Mesenteric fat pad (tissue), 1 donor: ENCODE measurements at places on chromosomes 3 and 15. TPM values are rescaled to one million over a fixed set of nuclear protein-coding genes. Genes with fewer than 3 reads are reported as not detected.

DNA sequence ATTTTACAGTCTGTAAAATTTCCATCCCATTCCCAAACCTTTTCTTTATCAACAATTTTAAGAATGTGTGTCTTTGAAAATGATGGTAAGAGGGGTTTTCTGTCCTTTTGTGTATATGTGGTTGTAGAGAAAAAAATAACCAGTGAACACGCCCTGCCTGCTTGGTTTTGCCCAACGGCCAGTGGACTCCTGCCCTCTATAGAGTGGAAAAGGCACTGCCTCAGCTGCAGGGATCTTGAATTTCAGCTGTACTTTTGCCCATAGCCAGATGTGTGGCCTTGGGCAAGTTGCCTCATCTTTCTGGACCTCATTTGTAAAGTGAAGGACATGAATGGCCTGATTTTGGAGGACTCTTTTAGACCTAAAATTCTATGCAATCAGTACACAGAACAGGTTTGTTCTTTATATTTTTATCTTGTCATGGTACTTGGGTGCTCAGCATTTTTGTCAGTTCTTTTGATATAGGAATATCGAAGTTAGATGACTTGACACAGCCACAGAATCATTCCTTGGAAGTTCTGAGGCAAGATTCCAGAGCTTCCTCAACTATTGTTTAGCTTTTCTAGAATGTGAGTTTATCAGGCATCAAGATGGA, 81.0 kb downstream of the CLDN11 start:
- DNase-seq: no peak

DNA sequence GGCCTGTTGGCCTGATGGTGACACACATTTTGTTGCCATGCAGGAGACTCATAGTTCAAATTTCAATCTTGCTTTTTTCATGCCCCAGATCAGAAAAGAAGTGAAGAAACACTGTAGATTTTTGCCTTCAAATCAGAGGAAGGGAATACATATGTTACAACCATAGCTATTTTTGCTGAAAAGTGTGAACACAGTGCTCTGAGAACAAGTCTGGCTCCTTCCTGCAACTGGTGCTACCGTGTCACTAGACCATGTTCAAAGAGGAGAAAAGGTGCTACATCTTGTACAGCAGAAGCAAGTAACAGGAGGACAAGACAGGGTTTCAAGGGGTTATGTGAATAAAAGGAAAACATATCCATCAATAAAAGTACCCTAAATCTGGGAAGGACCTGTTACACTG, 44.6 kb downstream of the CD47 start:
- no peak for DNase-seq

- DNase-seq: no peak
Measured at GRCh38 chr3:185504636-185505035, 5.8 kb upstream of the TMEM41A start.

Gene GOLGA6L10
- total RNA-seq: 0.77 TPM

- no peak for DNase-seq
Measured at GRCh38 chr3:107028626-107029025, 348.6 kb upstream of the CCDC54 start.

- DNase-seq: no peak
Measured at GRCh38 chr3:37132334-37132733, 42.0 kb downstream of the LRRFIP2 start.

DNA sequence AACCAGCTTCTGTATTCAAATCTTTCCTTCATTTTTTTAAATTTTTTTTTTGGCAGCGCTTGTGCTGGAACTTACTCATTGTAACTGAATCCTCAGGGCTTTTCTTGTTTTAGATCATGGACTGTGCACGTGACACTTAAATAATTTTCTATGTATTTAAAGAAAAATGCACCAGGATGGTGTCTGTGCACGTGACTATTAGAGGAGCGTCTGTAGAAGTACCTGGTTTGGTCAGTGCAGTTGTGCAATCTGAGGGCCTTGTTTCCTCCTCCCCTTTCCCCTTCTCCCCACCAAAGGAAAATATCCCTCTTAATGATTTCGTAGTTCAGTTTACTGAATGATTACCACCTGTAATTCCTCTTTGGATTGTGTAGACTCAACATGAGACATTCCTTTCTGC, 31.3 kb downstream of the EDEM1 start:
- no peak for DNase-seq

DNA sequence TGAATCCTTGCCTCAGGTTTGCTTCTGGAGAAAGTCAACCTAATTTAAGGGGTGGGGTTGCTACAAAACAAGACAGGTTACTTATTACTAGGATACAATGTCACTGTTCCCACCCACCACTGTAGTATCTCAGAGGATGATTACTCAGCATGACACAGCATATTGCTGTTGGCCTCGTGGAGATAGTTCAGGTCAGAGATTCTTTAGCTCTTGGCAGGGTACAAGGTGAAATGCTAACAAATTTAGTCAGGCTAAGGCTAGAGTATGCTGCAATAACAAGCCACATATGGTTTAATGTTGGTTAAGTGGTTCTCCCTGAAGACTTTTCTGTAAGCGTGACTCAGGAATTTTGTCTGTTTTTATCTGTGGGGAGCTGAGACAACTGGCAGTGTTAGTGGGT, 161.8 kb downstream of the EDEM1 start:
- DNase-seq: no peak

- no peak for DNase-seq
Measured at GRCh38 chr15:40038275-40038637, 725 bp downstream of the SRP14 start.

- no peak for DNase-seq
Measured at GRCh38 chr3:65402597-65402996, 636.1 kb downstream of the MAGI1 start.

Gene PRKCD
- total RNA-seq: 80.4 TPM

DNA sequence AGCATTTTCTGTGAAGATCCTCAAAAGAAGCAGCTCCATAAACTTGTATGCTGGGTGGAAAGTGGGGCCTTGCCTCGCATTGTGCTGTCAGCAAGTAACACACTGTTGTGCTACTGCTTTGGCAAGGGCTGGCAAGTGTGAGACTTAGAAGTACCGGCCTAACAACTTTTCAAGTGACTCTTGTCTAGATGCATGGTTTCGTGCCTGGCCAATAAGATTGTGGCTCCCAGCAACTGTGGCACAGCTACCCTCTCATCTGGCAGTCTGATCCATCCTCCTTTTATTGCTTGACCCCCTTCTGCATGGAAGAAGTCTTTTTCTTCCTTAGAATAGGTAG, 79.4 kb upstream of the VEPH1 start:
- DNase-seq: no peak

DNA sequence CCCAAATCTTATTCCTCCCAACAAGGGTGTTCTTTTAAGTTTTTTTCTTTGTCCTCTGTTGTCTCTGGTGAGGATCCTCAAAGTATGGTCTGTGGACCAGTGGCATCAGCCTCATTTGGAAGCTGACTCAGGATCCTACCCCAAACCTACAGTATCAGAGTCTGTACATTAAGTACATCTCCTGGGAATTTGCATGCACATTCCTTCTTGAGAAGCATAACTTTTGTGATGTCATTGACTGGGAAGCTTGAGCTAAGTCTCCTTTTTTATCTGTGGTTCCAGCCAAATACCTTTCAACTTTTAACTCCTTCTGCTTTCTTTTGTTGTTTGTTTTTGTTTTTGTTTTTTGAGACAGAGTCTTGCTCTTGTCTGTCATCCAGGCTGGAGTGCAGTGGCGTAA, 40.5 kb downstream of the ARMC8 start:
- no peak for DNase-seq

DNA sequence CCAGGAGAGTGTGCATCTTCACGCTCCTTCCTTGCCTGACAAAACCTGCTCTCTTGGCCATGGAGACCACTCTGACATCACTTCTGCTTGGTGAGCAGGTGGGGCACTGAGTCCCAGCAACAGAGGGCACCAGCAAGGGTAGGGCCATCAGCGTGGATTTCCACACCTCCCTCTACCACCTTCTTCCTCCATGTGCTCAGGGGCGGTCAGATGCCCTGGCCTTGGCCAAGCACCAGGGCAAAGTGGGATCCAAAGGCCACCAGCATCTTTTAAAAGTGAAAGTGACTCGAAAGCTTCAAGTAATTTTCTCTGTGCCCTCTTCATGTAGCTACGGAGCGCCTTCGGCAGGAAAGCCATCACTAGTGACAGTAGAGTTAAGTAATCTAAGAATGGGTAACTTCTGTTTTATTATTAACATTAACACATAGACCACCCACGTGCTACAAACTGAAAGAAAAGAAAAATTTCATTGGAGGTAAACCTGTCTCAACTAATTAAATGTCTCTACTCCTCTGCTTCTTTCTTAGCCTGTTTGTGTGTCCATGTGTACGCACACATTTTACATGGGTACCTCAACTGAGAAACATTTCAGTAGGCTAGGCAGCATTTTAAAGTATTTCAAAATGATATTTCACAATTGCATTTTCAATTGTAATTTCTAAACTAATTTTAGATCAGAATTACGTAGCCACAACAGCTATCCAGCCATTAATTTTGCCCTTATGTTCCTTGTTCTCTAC, 57.9 kb downstream of the CHSY1 start:
- DNase-seq: no peak

Gene SPSB4
- 1.1 TPM for total RNA-seq
